Parietal lobe (tissue), 2 donors: ENCODE measurements at places on chromosomes 3 and 15. TPM values are rescaled to one million over a fixed set of nuclear protein-coding genes. Genes with fewer than 3 reads are reported as not detected.

CAMP gene
- not detected for total RNA-seq

RASL12 gene
- total RNA-seq, result 2.8 TPM

EFCC1 gene
- total RNA-seq, result 0.94 TPM

ZNF717 gene
- 45.1 TPM for total RNA-seq

MKRN3 gene
- 53.5 TPM for total RNA-seq

CCR5 gene
- total RNA-seq, result not detected
